HL-60 (cell line): ENCODE measurements at places on chromosomes 11 and 22.
A peak's percentile ranks its signal among the peaks of the same experiment; 100 is the strongest.

DNA sequence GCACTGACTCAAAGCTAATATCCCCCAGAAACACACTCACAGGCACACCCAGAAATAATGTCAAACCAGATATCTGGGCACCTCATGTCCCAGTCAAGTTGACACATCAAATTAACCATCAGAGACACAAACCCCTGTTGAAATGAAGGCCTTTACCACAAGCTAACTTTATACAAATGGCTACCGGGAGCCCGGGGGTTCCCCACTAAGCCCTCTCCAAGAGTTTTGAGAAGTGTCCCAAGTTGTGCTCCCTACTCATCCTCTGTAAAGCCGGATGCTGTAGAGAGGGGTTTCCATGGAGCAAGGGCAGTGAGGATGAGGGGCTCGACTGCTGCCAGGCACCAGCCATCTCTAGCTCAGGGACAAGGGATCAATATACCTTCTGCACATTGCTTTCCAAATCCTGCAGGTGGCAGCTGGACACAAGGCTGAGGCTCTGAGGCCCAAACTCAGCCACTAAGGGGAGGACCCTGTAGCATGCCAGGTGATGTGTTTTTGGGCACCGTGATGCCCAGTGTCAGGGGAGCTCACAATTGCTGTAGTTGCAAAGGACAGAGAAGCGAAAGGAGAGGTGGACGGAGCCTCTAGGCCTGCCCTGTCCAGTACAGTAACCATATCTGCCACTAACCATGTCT lies 145.7 kb downstream of the TTC17 start:
- DNase-seq: peak; percentile 7

DNA sequence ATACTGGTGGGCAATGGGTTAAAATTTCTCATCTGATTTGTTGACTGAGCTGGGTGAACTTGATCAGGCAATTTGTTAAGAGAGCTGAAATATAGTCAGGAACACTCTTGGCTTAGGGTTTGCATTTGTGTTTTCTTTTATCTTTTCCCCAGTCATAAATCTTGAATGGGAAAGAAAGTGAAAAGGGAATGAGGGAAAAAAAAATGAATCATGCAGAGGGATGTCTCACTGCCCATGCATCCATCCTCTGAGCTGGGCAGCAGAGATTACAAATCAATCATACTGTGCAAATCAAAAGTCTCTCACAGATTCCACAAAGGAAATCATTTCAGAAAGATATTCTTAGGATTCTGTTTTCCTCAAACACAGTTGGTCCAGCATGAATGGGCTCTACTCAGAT lies 174.2 kb upstream of the MPPED2 start:
- no peak for DNase-seq

- no peak for DNase-seq
These were observed 123.3 kb upstream of the CCDC90B start for GRCh38 chr11:83409476-83409875.

DNA sequence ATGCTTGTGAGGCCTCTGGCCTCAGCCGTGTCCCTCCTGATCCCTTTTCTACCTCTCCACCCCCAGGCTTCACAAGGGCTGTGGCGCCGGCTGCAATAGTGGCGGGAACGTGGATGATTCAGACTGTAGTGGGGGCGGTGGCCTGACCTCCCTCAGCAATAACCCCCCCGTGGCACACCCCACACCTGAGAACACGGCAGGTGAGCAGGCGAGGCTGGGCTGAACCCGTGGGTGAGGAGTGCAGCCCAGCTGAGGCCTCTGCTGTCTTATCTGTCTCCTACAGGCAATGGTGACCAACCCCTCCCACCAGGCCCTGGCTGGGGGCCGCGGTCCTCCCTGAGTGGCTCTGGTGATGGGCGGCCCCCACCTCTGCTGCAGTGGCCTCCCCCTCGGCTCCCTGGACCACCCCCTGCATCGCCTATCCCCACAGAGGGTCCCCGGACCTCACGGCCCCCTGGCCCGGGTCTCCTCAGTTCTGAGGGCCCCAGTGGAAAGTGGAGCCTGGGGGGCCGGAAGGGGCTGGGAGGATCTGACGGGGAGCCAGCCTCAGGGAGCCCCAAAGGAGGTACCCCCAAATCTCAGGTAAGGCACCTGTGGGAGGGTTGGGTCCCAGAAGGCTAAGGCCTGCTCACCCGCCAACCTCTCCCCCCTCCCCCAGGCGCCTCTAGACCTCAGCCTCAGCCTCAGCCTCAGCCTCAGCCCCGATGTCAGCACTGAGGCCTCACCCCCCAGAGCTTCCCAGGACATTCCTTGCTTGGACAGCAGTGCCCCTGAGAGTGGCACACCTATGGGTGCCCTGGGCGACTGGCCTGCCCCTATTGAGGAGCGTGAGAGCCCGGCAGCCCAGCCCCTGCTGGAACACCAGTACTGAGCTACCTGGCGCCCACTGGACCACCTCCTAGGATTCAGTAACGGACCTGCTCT lies 1.5 kb upstream of the SIPA1 start:
- DNase-seq: no peak

DNA sequence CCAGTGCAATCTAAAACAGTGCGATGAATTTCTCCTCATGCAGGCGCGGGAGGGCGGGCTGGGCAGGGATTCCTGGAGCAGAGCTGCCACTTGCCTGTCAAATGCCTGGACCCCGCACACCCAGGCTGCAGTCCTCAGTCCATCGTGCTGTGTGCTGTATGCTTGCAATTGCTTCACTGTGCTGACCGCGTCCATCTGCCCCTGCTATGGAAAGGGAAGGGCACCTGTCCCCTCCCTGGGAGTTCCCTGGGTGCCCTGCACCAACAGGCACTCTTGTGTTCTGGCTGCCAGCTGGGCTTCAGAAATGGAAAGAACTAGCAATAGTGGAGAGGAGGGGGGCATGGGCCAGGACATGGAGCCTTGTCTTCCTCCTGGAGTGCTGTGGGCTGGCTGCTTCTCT lies 185.4 kb upstream of the B3GAT1 start:
- DNase-seq: no peak

DNA sequence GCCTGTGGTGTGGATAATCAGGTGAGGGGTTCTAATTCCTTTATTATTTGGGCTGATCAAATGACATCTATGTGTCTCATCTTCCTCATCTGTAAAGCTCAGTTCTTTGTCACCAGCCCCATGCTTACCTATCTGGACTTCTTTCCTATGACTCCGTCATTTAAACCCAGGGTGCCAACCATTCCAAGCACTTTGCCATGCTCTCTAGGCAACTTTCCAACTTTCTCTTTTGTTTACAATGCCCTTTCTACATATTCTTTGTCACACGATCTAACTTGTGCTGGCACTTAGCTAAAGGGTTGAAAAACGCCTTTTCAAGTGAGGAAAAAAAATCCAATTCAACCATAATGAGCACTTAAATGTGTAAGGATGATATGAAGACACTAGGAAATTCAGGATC lies 27.9 kb downstream of the EXPH5 start:
- DNase-seq: no peak

GRCh38 chr11:76770642-76771445 lies 12.3 kb upstream of the TSKU start:
- DNase-seq: no peak

DNA sequence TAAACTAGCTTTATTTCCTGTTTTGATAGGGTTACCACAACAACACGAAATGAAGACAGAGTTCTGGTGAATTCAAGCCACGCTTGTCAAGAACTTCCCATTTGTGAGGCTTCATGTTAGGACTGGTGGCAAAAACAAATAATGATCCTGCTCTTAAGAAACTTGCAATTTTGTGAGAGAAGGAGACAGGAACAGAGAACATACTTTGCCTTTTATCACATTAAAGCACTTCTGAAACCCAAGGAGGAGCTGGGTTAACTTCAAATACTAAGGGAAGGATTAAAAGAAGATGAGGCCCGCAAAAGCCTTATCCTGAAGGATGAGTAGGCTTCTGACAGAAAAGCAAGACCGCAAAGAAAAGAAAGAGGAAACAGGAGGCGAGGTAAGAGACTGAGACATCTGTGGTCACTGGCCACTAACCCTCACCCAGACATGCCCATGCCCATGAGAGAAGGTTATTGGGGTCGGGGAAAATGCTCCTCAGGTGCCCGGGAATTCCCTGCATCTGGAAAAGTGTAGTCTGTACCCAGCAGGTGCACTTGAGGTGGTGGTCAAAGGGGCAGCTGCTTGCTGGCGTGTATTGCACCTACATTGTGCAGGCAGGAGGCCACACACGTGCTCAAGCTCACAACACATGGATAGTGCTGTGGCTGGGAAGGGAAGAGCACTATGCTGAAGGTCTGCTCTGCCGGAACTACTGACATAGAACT lies 50.5 kb downstream of the MAPK1 start:
- peak; percentile 88 for DNase-seq

DNA sequence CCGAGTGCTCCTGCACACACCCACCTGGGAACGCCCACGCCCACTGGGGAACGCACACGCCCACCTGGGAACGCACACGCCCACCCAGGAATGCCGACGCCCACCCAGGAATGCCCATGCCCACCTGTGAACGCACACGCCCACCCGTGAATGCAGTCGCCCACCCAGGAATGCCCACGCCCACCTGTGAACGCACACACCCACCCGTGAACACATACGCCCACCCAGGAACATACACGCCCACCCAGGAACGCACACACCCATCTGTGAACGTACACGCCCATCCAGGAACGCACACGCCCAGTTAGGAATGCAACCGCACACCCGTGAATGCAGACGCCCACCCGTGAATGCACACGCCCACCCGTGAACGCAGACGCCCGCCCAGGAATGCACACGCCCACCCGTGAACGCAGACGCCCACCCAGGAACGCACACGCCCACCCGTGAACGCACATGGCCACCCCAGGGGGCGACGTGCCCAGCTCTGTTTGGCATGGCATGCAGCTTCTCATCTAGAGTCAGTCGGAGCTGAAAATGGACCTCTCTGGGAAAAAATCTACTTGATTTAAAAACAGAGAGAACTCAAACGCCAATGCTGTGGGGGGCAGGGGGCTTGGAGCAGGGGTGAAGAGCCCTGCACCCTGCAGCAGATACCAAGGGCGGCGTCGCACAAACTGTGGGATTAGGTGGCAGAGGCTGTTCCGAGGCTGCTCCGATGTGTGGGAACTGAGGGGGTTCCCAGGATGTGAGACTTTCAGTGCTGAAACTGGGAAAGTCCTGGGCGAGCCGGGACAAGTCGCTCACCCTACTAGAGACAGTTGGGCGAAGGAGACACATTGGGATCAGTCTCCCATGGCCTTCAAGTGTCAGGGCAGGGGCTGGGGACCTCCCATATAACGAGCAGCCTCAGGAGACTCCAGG lies 83.3 kb downstream of the MYEOV start:
- no peak for DNase-seq

DNA sequence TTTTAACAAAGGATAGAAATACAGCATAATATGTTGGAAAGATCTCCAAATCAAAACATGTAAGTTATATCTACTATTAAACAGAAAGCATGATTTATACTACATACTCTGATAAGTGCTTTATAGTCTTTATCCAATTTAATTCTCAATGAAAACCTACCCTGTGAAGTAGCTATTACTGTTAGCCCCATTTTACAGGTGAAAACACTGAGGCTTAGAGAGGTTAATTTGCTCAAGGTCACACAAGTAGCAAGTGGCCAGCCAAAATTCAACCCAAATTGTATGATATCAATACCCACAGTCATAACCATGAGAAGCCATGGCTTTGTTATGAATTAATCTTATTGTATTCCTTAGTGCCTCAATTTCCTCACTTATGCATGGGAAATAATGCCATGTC lies 675 bp upstream of the OR5AN1 start:
- no peak for DNase-seq

DNA sequence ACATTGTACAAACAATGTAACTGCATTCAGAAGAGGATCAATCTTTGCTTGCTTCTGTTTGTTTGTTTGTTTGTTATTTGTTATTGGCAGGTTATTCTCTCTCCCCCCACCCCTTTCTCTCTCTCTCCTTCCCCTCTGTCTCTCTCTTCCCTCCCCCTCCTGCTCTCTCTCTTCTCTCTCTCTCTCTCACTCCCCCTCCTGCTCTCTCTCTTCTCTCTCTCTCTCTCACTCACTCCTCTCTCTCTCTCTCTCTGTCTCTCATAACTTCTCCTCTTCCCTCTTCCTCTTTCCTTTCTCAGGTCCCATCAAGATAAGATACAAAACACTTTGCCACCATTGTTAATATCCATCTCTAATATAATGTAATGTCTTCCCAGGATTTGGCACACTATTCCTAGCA lies 236.3 kb downstream of the SOX6 start:
- no peak for DNase-seq

DNA sequence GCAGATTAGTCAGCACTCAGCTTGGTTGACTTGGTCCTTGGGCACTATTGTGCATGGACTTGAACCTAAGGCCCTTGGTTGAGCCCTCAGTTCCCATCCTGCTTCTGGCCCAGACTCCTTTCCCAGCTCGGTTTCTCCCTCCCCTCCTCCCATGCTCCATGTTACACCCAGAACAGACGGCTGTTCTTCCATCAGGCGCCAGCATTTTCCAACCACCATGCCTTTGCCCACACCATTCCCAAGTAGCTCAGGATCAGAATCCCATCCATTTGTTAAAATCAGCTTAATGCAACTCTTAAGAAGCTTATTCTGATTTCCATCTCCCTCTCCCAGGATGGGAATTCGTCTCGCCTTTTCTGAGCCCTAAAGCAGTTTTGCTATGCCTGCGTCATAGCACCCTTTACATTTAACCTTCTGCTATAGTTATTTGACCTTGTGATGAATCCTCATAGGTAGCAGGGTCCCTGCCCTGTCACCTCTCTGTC lies 110.7 kb downstream of the MICAL2 start:
- no peak for DNase-seq

DNA sequence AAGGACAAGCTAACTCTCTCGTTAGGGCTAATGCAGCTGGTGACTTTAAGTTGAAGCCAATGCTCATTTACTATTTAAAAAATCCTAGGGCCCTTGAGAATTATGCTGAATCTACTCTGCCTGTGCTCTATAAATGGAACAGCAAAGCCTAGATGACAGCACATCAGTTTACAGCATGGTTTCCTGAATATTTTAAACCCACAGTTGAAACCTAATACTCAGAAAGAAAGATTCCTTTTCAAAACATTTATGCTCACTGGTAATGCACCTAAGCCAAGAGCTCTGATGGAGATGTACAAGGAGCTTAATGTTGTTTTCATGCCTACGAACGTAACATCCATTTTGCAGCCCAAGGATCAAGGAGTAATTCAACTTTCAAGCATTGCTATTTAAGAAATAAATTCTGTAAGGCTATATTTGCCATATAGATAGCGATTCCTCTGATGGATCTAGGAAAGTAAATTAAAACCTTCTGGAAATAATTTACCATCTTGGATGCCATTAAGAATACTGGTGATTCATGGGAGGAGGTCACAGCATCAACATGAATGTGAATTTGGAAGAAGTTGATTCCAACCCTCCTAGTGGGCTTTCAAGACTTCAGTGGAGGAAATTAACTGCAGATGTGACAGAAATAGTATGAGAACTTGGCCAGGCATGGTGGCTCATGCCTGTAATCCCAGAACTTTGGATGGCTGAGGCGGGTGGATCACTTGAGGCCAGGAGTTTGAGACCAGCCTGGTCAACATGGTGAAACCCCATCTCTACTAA lies 14.5 kb downstream of the XNDC1N start:
- DNase-seq: no peak

- DNase-seq: no peak
These were observed 140.5 kb downstream of the TRIM44 start for GRCh38 chr11:35803115-35803514.

GRCh38 chr22:18022876-18023275 lies 1.5 kb downstream of the MICAL3 start:
- no peak for DNase-seq
